ENCODE measurements at places on chromosomes 6 and 20.

DNA sequence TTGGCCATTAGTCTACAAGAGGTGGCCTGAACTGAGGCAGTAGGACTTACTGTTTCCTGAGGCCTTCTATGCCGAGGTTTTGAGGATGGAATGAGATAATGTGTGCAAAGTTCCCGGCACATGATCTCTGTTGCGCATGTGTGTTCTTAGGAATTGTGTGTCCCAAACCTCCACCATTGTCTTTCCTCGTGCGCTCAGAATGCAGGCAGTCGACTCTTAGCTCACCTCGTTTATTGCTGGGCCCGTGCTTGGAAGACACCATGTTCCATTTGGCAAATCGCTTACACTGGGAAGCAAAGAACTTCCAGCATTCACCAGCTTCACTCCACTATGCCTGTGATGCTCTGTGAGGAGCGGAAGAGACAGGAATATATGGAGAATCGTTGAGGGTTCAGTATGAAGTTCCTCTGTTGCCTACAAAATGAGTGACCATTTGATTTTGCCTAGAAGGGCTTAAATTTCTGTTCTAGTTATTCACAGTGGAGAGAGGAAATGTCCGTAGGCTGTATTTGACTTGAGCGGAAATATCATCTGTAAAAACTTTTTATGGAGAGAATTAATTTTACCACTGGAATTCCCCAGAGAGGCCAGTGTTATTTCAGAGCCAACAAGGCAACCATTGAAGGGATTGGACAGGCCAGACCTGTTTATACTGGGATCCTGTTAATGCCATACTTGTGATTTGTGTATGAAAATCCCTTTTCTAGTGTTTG lies 75.7 kb upstream of the CLDN20 start:
- no peak for DNase-seq

GRCh38 chr6:134161041-134161440 lies 108.6 kb upstream of the SLC2A12 start:
- DNase-seq, result no peak

GRCh38 chr20:50523552-50524167 lies 13.5 kb downstream of the PTPN1 start:
- DNase-seq, result no peak

GRCh38 chr6:4790158-4790899 lies 14.1 kb downstream of the CDYL start:
- no peak for DNase-seq

DNA sequence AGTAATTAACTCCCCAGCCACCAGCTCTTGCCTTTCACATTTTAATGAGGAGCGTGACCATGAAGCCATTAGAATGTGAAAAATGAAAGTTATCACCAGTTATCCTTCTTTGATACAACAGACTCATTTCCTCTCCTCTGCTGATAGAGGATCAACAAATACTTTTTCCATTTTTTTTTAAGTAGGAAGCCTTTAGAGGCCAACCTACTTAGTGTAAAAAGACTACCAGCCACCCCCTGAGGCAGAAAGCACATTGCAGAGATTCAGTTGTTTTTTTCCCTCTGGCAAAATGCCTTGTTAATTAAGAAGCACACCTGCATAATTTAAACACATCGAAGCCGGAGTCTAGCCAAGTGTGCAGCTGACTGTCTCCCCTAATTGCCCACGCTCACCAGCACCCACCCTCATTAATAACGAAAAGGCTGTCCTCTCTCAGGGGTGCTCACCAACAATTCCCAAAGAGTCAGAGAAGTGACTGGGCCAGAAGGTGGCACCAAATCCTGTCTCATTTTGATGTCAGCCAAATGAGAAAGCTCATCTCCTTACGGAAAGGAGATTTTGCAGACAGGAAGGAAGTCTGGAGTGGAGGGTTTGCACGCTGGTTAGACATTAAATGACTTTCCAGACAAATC lies 60.9 kb upstream of the MC3R start:
- no peak for DNase-seq

DNA sequence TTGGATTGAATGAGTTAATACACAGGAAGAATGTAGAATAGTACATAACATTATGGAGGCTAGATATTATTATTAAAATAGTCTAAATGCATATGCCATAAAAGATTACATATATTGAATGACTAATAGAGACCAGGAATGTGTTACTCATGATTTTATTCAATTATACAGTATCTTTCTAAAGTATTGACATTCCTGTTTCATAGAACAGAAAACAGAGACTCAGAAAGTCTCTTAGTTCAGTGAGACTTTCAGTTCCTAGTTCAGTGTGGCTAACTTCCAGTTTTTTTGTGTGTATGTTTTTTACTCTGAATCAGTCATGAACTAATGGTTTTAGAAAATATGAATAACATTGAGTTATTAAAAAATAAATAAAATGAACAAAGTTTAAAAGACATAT lies 34.6 kb upstream of the TMEM244 start:
- DNase-seq, result no peak

- DNase-seq, result no peak
Observed at GRCh38 chr20:43586641-43587040, 4.1 kb upstream of the IFT52 start.

DNA sequence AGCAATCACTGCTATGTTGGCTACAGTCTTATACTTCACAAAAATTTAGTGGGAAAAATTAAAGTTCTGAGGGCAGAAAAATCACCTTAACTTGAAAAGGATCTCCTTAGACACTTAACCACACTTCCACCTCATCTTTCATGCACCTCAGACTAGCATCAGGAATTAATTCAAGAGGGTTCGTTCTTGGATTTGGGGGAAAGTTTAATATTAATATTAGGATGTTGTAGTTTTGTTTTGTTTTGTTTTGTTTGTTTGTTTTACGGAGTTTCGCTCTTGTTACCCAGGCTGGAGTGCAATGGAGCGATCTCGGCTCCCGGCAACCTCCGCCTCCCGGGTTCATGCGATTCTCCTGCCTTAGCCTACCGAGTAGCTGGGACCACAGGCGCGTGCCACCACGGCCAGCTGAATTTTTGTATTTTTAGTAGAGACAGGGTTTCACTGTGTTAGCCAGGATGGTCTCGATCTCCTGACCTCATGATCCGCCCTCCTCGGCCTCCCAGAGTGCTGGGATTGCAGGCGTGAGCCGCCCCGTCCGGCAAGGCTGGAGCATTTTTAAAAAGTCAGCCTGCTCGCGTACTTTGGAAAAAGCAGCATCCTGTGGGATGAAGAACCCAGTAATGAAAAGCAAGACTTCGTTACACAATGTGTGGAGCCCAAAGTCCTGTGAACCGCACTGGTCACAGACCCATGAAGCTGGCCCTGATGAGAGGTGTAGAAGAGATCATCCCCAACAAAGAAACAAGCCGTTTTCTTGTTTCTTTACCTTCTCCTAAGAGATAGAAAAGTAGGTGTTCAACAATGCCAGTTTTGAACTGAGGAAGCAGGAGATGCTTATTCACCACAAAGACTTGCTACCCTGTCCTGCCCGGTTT lies 194.9 kb downstream of the GPX5 start:
- no peak for DNase-seq

- DNase-seq, result no peak
Observed at GRCh38 chr6:106244931-106245330, 80.6 kb downstream of the ATG5 start.

DNA sequence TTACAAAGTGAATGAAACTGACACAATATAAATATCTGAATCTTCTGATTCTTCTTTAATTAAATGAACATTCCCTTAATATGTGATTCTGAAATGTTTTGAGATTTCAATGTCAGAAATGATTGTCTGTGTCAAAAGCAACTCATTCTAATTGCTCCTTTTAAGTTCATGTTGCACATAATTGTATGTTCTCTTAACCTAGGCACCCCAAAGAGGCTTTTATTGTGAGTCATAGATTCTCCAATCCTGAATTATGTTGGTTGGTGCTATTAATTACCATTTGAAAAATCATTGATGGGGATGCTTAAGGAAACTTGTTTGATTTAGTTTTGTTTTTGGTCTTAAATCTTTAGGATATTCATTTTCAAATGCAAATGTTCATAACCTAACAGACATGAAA lies 829.7 kb upstream of the CITED2 start:
- DNase-seq, result no peak
